ENCODE measurements at places on chromosomes 3 and 15.

DNA sequence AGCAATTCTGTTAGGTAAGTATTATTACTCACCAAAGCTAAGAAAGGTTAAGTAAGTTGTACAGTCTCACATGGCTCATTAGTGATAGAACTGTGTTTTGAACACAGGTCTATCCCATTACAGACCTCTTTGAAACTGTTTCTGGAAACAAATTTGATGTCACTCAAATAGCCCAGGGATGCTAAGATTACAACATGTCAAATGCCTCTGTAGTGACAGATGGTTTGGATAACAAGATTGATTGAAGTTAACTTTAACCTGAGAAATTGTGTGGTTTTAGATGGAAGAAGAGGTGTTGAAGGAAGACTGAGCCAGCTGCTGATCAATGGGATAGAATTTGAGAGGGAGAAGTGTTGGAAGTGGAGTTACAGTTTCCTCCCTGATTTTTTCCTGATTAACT, 72.5 kb downstream of the SYN2 start:
- DNase-seq: no peak

- no peak for DNase-seq
Measured at GRCh38 chr3:148232389-148232788, 465.3 kb upstream of the AGTR1 start.

GRCh38 chr15:74907163-74907870, 666 bp upstream of the FAM219B start:
- no peak for DNase-seq

- no peak for DNase-seq
Measured at GRCh38 chr15:33115191-33115861, 79.2 kb downstream of the FMN1 start.

Data from amniotic stem cell (primary cell).